ENCODE measurements at places on chromosomes 16 and 17.

DNA sequence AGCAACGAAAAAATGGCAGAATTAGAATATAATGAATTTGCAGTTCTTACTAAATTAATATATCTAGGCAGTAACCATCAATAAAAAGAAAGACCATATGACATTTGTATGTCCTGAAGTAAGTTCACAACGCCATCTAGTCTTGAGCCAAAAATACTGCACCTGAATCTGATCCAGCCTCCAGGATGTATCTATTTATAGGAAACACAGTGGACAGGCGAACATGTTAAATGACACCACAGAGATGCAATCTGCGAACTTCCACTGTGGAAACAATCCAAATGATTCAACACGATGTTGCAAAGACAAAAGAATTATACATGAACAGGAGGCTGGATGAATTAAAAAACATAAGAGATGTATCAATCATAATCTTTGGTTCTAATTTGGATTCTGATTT, 197.6 kb downstream of the CDH13 start:
- DNase-seq: no peak

DNA sequence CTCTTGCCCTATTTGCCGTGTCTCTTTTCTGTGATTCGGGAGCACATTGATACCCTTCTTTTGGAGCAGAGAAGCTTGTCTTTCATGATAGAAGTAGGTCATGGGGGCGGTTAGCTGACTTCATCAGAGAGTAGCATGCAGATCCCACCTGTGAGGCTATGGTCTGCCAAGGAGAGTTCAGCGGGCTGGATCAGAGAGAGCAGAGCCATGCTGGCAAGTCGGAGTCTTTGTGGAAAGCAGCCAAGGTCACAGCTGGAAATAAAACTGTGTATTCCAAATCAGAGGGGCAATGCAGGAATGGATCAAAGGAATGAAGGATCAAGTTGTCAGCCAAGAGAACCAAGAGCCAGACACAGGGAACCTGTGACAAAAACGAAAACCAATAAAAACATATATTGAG, 595.9 kb downstream of the WWOX start:
- DNase-seq: no peak

- DNase-seq: peak; percentile 38
Measured at GRCh38 chr16:14181371-14182050, 110.4 kb downstream of the MRTFB start.

DNA sequence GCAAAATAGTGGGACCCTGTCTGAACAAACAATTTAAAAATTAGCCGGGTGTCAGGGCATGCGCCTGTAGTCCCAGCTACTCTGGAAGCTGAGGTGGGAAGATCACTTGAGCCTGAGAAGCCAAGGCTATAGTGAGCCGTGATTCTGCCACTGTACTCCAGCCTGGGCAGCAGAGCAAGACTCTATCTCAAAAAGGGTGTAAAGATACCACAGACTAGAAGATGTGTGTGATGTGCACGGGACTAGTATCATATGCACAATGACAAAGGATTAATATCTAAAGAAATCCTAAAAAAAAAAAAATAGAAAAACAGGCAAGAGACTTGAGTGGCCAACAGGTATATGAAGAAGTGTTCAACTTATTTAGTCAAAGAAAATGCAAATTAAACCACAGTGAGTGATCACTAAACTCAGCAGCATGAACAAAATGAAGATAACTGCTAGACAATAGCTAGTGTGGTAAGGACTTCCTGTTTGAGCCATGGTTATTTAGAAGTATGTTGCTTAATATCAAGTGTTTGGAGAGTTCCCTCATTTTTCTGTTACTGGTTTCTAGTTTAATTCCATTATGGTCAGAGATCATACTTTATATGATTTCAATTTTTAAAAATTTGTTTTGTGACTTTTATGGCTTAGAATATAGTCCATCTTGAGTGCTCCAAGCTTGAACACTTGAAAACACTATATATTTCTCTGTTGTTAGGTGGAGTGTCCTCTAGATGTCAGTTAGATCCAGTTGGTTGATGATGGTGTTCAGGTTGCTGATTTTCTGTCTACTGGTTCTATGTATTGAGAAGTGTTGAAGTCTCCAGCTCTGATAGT, 14.7 kb upstream of the SLX4 start:
- DNase-seq: peak; percentile 85

GRCh38 chr17:29885031-29885640, 44.9 kb downstream of the SSH2 start:
- peak; percentile 47 for DNase-seq

DNA sequence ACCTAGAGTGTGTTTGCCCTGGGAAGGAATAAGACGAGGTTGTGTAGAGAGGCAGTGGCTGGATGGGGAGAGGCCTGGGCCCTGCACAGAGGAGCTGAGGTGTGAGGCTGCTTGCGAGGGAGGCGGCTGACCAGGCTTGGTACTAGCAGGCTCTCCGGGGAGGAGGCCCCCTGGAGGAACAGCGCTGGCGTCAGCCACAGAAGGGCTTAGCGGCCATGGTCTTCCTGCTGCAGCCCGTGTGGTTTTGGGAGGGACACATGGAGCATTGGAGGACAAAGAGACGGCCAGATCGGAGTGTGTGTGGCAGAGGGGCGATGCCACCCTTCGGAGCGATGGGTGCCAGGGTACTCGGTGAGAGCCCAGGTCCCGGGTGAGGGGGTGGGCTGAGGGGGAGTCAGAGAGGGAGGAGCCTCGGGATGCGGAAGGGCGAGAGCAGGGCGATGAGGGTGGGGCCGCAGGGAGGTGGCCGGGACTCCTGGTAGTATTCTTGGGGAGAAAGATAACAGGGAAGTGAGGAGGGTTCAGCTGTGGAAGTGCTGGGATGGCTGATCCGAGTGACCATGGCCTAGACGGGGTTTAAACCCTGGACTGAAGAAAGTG, 8.3 kb downstream of the BANP start:
- peak; percentile 82 for DNase-seq

DNA sequence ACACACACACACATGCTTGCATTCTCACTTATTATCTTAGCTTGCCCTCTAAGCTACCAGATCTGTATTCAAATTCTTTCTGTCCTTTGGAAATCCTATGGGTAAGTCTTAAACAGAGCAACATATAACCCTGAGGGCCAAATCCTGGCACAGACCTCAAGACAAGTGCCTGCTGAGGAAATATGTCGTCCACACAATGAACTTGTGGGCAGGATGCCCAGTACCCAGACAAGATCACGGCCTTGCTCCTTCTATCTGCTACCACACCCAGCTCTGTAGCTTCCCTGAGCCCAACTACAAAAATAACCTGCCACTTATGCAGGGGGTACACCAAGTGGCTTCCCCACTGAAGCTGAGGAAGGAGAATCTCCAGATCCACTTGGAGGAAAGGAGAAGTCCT, 37.3 kb upstream of the FA2H start:
- DNase-seq: no peak

- no peak for DNase-seq
Measured at GRCh38 chr17:36846410-36847292, 90.6 kb upstream of the LHX1 start.

DNA sequence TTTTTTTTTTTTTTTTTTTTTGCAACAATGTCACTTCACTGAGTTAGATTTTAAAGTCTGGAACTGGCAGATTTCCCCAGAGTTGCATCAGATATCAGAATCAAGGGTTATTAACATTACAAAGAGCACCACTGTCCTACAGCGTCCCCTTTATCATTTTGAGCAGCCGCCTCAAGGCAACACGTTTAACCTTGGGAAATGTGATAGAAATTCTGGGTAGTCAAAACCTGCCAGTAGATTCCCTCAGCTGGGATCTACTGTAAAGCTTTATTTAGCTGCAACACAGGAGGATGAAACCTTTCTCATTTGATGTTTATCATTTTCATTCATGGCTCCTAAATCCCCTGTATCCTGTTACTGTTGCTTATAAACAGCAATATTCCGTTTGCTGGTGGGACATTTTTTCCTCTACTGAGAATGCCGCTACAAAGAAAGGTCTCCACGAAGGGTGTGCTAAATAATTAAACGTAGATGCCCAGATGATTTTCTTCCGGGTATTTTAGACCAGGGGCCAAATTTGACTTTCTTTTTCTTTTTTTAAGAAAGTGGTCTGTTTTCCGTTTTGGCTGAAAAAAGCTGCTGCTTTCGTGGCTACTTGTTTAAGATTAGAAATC, 436.1 kb upstream of the GOT2 start:
- DNase-seq: peak; percentile 3

- no peak for DNase-seq
Measured at GRCh38 chr17:15918661-15919259, 26.2 kb upstream of the ADORA2B start.

GRCh38 chr17:71444078-71444477, 676.7 kb upstream of the SOX9 start:
- no peak for DNase-seq

DNA sequence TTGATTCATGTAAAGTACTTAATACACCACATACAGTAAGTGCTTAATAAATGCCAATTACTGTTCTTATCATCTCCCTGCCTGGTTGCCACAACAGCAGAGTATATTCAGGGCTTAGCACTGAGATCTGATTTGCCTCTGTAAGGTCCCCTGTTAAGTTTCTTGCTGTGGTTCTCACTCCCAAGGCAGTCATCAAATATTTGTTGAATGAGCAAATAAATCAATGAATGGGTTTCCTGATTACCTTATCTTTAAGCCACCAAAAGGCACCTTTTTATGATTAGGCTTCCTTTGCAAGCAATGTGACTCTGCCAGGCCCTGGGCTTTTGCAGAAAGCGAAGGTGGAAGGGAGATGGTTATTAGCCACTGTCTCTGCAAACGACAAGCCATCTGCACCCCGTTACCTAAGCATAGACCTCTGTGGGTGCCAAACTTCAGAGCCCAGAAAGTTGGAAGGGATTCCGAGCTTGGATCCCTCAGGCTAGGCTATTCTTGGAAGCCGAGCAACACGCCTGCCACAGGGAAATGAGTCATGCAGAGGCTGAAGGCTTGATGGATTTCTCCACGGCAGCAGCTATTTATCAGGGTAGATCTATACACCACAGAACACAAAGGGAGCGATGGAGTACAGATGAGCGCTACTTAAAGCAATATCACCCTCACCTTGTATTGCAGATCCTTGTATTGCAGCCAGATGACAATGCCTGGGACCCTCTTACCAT, 102.0 kb downstream of the GRIN2A start:
- DNase-seq: peak; percentile 2

- DNase-seq: no peak
Measured at GRCh38 chr17:47872651-47873161, 21.7 kb upstream of the SP6 start.

- peak; percentile 64 for DNase-seq
Measured at GRCh38 chr16:7013990-7014389, 318.7 kb upstream of the RBFOX1 start.

- peak; percentile 96 for DNase-seq
Measured at GRCh38 chr17:58335779-58336455, 7.3 kb upstream of the TSPOAP1 start.

- no peak for DNase-seq
Measured at GRCh38 chr17:73360961-73361761, 49.4 kb upstream of the CDC42EP4 start.

DNA sequence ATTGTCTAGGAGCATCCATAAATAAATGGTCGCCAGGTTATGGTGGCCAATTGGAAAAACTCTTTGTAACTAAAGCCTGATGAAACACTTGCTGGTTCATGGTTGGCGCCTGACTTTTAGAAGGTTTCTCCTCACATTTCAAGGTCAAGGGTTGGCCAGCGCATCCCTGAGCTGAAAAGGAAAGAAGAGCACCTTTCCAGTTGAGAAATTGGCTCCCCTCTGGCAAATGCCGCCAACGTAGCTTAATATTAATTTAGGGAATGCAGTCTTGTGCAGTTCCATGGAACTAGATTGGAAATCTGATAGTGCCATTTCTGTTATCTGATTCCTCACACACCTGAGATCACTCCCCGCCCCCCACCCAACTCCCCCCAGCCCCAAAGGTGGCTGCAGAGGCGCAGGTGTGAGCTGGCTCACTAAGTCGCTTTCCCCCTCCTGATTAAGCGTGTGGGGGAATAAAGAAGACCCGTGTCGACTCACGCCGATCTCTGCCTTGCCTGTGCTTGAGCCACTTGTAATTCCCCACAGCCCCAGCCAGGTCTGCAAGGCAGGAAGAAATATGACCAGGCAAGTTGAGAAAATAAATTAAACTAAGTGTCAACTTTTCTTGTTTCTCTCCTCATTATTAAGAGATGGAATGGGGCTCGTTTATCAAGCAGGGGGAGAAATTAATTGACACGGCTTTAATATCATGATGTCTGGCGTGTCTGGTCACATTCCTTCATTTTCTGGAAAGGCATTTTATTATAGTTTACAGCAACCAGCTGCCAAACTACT, 157.7 kb downstream of the CCDC182 start:
- DNase-seq: no peak

- DNase-seq: peak; percentile 86
Measured at GRCh38 chr17:10295728-10296343, 77.0 kb downstream of the MYH13 start.

GRCh38 chr16:4510747-4511426, 27.7 kb downstream of the CDIP1 start:
- no peak for DNase-seq

DNA sequence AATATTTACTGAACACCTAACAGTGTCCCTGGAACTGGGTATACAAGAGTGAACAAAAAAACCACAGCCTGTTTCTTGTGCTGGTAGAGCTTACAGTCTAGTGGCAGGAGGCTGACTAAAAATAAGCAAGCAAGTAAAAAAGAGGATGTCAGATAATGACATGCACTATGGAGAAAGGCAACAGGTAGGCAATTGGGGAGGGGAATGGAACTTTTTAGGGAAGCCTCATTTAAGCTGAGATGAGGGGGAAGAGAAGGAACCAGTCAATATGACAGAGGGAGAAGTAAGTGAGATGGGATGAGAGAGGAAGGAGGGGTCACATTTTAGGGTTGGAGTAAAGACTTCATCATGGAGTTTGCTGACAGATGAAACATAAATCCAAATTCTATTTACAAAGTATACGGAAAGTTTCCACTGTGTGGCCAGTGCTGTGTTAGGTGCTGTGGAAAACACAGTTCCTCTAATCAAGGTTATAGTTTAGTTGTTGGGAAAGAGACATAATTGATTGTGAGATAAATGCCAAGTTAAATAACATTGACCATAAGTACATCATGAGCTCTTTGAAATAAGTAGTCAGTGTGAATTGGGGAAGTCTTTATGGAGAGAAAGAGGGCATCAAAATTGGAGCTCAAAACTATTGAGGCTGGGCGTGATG, 251.4 kb downstream of the FTO start:
- DNase-seq: no peak

Measured in hematopoietic multipotent progenitor cell treated with erythropoietin and hydrocortisone succinate and interleukin-3 and kit ligand, for 4 days (in vitro differentiated cells).